AG20443 (cell line): ENCODE measurements at places on chromosomes 4 and X.

DNA sequence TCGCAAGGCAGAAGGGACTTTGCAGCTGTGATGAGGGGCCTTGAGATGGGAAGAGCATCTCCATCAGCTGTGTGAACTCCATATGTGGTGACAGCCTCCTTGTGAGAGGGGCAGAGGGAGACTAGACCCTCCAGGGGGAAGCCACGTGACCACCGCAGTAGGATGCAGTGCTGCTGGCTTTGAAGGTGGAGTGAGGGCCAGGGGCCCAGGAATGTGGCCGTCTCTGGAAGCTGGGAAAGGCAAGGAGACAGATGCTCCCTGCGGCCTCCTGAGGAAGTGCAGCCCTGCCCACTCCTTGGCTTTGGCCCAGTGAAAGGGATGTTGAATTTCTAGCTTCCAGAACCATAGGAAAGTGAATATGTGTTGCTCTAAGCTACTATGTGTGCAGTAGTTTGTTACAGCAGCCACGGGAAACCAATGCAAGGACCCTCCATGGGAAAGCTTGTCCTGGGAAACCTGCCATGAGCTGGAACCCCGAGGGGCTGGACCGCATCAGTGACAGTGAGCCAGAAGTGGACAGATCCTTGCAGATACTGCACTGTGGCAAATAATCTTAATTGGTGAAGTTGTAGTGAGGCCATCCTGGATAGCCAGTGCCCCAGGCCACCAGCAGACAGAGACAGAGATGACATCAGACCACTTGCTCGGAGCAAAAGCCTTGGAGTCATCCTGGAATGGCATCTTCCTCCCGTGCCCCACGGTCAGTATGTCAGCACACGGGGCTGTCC is 35.4 kb upstream of the SORCS2 start:
- DNase-seq, result peak; percentile 79

- DNase-seq, result peak; percentile 6
Measured at GRCh38 chrX:97806238-97806637, 922.5 kb downstream of the RPA4 start.

- no peak for DNase-seq
Measured at GRCh38 chr4:11116940-11117339, 311.8 kb downstream of the HS3ST1 start.

- DNase-seq, result no peak
Measured at GRCh38 chr4:90992213-90992612, 865.0 kb downstream of the CCSER1 start.

DNA sequence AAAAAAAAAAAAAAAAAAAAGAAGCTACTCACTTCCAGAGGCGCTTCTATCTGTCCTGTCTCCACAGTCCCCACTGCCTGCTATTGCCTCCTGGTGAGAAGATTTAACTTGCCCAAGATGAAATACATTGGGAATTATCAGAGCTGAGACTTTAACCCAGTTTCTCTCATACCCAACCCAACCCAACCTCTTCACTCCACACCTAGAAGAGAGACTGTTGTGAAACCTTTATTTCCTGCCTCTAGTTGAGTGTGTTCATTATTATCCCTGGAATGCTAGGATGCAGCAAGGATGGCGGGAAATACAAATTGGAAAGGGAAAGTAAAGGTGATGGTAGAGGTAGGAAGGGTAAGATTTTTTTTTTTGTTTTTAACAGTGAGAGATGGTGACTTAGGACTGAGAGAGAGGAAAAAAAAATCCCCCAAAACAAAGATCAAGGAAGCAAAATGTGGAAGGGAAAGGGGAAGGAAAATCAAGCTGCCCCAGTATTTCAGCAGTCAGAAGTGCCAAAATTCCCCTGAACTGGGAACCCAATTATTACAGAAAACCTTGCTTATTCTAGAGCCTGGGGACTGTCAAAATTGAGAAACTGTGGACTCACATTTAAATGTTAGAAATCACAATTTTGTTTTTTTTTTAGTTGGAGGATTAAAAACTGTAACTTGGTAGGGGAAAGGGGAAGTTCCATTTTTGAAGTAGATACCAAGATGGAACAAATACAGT is 253.0 kb downstream of the PTTG2 start:
- DNase-seq, result no peak

- no peak for DNase-seq
Measured at GRCh38 chr4:21013501-21013900, 313.2 kb downstream of the PACRGL start.

DNA sequence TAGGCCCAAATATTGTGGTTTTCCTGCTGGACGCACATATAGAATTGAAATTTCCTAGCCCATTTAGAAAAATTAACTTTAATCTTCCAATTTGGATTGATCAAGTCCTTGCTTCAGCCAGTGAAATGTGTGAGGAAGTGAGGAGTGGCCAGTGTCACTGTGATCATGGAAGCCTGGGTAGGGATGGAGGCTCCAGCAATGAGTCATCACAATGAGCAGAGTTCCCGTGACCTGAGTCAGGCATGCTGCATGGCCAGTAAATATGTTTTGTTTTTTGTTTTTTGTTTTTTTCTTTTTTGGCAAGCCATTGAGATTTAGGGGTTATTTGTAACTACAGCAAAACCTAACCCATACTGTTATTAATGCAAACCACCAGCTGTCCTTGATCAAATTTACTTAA is 52.1 kb downstream of the IDS start:
- peak; percentile 70 for DNase-seq

DNA sequence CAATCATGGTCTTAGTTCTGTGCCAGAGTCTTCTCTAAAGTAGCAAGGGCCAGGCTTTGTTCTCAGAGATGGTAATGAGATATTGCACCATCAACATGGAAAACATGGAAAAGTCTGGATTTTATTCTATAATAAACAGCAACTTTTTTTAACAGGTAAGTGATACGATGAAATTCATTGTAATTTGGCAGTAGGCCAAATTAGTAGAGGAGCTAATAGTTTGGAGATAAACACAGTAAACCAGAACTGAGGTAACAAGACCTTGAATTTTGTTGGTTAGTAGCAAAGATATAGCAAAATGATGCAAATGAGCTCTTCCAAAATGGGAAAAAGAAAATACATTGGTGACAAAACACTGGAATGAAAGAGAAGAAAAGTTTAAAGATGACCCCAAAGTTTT is 126.6 kb downstream of the TET2 start:
- DNase-seq, result no peak

DNA sequence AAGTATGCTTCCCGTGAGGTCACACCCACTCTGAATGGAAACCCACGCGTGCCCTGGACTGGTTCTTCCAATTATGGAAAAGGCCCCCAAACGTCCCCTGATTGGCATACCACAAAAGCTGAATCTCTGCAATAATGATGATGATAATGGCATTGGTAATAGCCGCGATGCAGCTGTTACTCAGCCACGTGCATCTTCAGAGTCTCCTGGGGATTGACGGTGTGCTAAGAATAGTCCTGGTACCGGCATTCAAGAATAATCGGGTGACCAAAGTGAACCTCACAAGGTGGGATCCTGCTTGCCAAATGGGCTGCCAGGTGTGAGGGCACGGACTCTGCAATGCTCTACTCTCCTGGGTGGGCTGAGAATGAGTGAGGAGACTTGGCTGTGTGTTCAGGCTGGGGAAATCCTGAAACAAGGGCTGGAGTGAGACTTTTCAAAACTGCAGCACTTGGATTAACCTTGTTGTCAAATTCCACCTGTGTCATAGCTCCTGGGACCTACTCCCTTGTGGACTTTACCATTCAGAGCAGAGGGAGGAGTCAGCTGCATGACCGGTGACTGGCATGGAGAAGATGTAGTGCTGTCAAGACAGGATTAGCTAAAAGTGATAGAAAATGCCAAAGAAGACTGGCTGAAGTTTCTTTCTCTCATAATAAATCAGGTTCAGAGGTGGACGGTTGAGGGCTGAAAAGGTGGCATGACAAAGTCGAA is 615.4 kb downstream of the MID1IP1 start:
- no peak for DNase-seq

DNA sequence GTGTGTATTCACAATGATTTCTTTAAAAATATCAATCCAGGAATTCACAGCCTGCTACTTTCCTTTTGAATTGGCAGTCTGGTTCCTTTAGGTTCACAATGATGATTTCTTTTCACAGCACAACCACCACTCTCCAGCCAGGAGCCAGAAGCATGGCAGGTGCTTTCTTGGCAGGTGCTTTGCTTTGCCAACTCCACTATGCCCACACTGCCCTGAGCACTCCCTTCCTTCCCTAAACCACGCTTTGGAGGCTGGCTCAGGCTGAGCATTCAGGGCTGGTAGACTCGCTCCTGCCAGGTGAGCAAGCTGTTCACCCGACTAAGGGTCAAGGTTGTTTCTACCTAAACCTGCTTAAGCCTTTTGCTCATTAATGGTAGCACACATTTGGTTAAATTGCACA is 184.5 kb downstream of the SH3KBP1 start:
- DNase-seq, result no peak
